Dermis microvascular lymphatic vessel endothelial cell (primary cell): ENCODE measurements at places on chromosomes 13 and 19. TPM values are rescaled to one million over a fixed set of nuclear protein-coding genes. Genes with fewer than 3 reads are reported as not detected.

HIPK4 gene
- under 0.01 TPM in 2 replicates for total RNA-seq

DNA sequence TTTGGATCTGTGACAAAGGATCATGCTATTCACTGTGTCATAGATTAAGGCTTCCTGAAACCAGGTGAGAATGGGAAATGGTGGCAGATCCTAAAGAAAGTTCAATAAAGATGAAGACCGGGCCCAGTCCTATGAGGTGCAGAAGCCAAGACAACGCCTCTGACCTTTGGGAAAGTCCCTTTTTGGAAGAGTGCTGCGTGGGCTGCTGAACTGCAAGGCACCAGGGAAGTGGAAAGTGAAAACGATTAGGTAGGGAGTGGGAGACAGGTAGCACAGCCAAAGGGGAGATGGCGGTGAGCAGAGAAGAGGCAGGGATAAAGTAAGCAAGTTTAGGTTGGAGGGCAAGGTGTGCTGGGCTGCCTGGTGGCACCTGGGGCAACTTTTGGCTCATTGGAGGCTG lies 16.3 kb downstream of the MBNL2 start:
- DNase-seq, result no peak

DNA sequence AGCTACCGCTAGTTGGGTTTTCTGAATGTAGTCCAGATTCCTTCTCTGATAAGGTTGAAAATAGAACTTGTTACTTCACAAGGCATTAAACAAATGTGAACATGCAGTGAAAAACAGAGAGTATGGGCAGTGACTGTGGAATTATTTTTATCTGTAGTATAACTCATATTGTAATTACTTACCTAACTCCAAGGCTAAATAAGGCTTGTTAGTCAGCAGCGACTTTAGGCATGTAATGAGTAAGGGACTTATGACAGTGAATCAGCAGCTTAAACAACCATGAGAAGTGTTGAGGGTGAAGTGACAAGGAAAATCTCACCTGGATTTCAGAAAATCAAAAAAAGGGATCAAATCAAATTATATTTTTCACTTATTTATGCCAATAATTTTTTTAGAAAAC lies 1719.5 kb upstream of the MIR17HG start:
- DNase-seq, result no peak

F7 gene
- total RNA-seq, result not detected in 2 replicates

DNA sequence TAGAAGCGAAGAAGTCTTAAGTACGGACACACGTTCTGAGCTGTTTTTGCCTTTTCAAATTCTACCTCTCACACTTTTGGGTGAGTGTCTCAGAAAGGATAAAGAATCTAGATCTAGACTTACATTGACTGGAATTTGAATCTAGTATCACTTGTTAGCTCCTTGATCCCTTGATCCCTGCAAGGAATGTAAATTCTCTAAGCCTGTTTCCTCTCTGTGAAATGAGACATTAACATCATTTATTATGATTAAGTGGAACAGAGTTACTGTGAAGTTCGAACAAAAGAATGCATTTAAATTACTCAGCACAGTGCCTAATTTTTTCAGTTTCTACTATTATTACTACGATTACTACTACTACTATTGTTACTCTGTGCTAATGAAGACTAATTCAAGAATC lies 86.6 kb upstream of the POSTN start:
- DNase-seq, result no peak

B3GNT3 gene
- under 0.01 TPM in 2 replicates for total RNA-seq

GRCh38 chr13:41751277-41751676 lies 209.6 kb downstream of the VWA8 start:
- no peak for DNase-seq

GRCh38 chr13:43044720-43045301 lies 21.4 kb downstream of the DNAJC15 start:
- no peak for DNase-seq

IRGC gene
- not detected in 2 replicates for total RNA-seq
